ENCODE measurements at places on chromosomes 1 and 21.

- no peak for DNase-seq
Observed at GRCh38 chr1:55826381-55827080, 611.4 kb upstream of the USP24 start.

- DNase-seq = no peak
Observed at GRCh38 chr1:98315309-98315708, 346.2 kb upstream of the SNX7 start.

- no peak for DNase-seq
Observed at GRCh38 chr21:26519142-26519541, 53.9 kb downstream of the CYYR1 start.

DNA sequence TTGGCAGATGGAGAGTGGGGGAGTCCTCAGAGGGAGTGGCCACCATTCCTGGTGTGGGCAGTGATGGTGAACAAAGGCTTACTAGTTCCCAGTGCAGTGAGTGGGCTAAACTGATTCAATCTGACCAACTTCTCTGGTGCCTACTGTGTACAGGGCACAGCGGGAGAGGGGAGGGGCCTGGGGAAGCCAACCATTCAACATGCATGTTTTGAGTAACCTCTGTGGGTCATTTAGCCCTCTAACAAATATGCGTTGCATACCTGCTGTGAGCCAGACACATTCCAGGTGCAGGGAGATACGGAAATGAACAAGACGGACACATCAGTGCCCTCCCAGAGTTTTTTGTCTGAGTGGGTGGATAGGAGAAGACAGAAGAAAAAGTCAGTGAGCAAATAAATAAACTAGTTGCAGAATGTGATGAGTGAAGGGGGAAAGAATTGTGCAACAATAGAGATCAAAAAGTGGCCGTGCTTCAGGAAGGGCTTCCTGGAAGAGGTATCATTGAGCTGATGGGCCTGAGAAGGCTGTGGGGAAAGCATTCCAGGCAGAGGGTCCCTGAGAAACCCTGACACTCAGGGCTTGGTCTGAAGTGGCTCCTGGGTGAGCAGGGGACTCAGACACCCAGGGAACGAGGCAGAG, 78.8 kb downstream of the EPHB2 start:
- DNase-seq = no peak

DNA sequence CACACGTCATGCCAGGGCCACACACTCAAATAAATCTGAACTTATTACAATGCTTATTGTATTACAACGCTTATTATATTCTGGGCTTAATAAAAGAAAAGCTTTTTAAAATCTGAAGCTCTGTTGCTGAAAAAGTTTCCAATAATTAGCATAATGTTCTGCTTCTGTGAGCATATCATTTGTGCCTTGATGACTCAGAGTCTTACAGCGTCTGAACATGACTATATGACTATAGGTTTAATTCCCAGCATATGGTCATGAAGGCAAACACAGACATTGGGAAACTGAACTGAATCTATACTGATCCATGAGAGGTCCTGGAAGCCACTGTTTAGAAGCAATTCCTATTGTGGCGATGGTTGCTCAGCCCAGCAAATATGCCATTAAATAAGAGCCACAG, 66.3 kb downstream of the SIM2 start:
- no peak for DNase-seq

- DNase-seq = no peak
Observed at GRCh38 chr21:21818898-21819297, 820.7 kb downstream of the NCAM2 start.

GRCh38 chr1:201360486-201360885, 17.0 kb downstream of the TNNT2 start:
- no peak for DNase-seq

GRCh38 chr1:3537359-3537758, 73.9 kb downstream of the MEGF6 start:
- no peak for DNase-seq

Data from activated CD4-positive, alpha-beta T cell treated with anti-CD3 and anti-CD28 coated beads for 36 hours (primary cell).